ENCODE measurements at places on chromosomes 6 and 20.

DNA sequence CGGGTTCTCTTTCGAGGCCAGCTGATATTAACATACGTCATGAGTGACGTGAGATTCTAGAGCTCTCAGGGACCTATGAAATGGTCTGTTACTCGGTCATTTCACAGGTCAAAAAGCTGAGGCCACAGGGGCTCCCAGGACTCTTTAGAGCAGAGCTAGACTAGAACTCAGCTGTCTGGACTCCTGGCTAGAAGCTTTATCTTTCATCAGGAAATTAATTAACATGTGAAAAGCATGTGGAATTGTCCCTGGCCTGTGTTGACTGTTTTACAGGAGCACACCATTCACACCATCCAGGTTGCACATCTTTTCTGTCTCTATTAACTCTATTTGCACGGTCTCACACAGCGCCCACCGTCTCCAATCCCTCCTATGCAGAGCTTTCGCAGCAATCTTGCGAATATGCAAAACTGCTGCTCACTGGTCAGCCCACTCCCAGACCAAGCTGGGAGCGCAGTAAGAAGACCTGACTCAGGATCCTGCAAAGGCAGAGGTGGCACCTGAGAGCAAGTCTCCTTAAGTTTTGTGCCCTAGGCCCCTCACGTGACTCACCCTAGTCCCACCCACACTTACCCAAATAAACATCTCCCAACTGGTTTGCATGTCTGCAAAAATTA, 522.5 kb downstream of the CD83 start:
- DNase-seq = no peak

DNA sequence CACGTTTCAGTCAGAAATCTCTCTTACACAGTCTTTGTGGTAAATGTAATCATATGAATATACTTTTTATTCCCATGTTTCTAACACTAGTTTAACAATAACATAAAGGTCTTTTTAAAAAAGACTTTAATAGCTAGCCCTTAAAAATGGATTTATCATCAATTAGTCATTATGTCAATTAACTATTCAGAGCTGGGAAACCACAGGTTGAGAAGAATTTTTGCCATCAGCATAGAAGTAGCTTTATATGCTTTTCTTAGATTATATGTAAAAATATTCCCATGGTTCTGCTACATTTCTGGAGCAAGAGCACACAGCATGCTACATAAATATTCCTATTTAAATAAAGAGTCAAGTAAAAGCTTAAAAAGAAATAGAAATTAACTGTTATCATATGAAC, 35.5 kb downstream of the ASCC3 start:
- DNase-seq = no peak

DNA sequence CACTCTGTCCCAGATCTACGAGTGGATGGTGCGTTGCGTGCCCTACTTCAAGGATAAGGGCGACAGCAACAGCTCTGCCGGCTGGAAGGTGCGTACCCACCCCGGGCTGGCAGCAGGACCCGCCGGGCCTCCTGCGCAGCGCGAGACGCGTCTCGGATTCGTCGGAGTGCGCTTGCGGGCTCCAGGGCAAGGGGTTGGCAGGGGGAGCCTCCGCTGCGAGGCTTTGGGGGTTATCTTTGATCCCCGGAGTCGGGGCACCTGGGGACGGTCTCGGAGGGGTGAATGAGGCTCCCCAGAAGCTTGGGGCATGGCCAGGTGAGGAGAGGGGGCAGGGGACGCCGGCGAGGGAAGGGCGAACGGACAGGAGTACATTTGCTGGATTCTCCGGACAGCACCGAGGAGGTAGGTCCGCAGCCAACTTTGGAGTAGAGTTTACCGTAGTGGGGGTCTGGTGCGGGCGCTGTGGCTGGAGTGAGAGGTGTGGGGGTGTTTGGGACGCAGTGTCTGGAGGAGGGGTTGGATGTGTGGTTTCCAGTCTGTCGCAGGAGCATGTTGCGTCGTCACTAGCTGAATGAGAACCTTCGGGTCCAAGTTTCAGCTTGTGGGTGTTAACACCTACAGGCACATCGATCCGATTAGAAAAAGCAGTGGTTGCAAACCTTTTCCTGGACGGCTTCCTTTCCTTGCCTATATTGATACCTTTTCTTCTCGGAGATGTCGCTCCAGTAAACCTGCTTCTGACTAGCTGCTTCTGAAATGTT, 1.2 kb downstream of the FOXO3 start:
- DNase-seq = peak; percentile 63

- no peak for DNase-seq
These were observed 7.1 kb downstream of the PEX6 start for GRCh38 chr6:42971746-42972327.

GRCh38 chr6:14883921-14884320, 361.9 kb upstream of the JARID2 start:
- peak; percentile 53 for DNase-seq

GRCh38 chr6:23630726-23631635, 495.0 kb upstream of the NRSN1 start:
- DNase-seq = no peak

- peak; percentile 68 for DNase-seq
These were observed 15.6 kb upstream of the NOL4L start for GRCh38 chr20:32600681-32601237.

GRCh38 chr20:19868441-19868840, 110.4 kb downstream of the RIN2 start:
- no peak for DNase-seq

- DNase-seq = no peak
These were observed 14.0 kb upstream of the TAB2 start for GRCh38 chr6:149303468-149303867.

- no peak for DNase-seq
These were observed 175.7 kb upstream of the SULF2 start for GRCh38 chr20:47960769-47961541.

DNA sequence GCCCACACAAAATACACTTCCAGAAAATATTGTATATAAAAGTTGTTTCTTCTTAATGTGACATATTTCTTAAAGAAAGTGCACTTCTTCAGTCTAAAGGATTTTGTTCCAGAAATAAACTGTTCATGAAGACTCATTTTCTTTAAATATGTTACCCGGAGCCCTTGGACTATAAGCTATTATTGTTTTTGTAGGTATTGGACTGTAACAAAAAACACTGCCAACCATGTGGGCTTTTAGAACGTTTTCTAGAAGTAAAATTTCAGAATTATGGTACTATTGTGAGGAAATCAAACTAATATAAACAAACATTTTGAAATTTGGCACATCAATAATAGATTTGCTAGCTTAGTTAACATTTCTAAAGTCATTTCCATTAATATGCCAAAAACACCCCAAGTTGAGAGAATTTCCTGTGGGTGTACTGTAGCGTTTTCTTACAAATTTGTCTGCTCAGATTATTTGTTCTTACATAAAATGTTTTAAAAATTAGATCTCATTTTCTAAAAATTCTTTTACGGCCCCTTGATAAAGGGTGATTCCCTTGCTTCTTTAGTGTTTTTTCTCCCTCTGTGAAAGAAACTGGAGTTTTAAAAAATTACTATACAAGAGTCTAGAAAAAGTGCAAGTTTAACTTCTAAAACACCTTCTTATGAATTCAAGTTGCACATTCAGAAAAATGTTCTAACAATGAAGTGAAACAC, 3.4 kb downstream of the NKX2-4 start:
- no peak for DNase-seq

DNA sequence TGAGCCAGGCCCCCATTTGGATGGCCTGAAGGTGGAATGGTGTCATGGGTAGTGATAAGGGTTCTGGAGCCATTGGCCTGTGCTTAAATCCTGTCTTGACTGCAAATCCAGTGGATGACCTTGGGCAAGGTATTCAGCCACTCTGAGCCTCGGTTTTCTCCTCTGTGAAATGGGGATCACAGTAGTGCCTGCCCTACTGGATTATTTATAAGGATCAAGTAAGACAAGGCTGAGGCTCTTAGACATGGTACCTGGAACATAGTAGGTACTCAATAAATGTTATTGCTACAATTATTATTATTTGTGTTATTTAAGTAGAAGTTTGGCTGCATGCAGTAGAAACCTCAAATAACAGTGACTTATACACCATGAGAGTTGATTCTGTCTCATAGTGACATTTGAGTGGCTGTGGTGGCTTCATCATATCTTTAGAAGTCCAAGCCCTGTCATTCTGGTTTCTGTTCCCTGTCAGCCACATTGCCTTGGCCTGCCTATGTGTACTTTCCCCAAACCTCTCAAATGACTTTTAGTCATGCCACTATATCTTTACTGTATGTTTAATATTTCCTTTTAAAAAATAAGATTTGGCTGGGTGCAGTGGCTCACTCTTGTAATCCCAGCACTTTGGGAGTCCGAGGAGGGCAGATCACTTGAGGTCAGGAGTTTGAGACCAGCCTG, 37.6 kb upstream of the CHMP4B start:
- DNase-seq = no peak

DNA sequence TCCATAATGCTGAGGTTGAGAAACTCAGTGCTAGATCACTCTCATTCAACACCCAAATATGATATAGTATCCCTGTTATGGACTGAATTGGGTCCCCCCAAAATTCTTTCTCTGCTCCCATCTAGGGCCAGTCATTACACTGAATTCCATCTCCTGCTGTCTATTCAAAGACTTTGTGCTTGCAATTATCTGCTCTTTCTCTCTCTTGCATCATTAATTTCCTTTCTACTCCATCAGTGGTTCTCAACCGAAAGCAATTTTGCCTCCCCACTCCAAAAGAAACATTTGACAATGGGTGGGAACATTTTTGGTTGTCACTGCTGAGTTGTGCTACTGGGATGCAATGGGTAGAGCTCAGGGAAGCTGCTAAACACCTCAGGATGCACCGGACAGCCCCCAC, 271.5 kb upstream of the CDYL start:
- DNase-seq = no peak

- DNase-seq = no peak
These were observed 22.5 kb upstream of the MMS22L start for GRCh38 chr6:97305414-97306066.

- no peak for DNase-seq
These were observed 41.6 kb upstream of the CD93 start for GRCh38 chr20:23127506-23128279.

DNA sequence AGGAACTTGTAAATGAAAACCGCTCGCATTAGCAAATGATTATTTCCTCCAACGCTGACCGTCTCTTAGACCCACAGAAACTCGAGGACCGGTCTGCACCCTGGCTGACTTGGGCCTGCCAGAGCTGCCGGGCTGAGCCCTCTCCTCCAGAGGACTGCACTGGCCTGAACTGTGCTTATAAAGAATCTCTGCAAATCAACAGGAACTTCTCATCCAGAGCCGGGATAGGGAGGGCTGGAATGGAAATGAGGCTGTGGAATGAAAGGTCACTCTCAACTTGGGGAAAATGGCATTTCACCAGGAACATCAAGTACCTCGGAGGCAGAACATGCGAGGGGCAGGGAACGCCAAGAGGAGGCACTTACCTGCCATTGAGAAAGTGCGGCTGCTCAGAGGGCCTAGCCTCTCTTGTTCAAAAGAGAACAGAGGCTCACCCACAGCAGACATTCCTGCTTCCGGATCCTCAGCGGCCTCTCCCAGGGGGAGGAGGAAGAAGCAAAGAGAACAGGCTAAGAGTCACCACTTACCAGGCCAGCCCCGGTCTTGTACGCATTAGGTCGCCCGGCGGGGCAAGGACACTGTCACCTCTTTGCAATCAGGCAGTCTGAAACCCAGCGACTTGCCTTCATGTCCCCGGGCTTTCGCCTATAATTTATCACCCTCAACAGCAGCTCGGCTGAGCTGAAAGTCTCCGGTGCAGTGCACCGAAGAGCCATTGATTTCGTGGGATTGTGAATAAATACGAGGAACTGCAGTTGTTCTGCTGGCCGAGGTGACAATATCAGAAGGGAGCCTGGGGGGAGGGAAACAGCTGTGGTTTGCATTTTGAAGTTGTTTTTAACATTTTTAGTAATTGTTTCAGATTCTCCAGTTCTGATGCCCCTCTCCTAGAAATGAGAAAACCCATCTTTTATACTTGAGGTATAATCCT, 37.6 kb downstream of the ZMYND8 start:
- peak; percentile 87 for DNase-seq

DNA sequence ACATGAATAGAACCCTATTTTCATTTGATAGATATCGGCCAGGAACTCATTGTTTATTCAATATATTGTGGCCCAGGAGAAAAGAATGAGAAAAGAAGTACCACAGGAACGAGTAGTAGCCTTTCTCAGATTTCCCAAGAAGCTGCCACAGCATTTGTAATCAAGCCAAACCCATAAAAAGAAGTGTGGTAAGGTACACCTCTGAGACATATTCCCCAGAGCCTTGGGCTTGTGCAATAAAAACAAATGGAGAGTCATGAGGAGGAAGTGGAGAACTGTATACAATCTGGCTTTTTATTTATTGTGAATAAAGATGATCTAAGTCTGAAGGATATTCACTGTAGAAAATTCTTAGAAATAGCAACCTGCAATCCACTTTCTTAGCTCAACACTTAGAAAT, 36.7 kb downstream of the KIF6 start:
- peak; percentile 86 for DNase-seq

DNA sequence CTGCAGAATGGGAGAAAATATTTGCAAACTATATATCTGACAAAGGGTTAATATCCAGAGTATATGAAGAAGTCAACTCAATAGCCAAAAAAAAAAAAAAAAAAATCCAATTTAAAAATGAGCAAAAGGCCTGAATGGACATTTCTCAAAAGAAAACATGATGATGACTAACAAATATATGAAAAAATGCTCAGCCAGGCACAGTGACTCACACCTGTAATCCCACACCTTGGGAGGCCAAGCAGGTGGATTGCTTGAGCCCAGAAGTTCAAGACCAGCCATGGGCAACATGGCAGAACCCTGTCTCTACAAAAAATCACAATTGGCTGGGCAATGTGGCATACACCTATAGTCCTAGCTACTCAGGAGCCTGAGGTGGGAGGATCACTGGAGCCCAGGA, 2.1 kb upstream of the ECHDC1 start:
- no peak for DNase-seq

- DNase-seq = no peak
These were observed 129.8 kb downstream of the VEGFA start for GRCh38 chr6:43899830-43900229.

DNA sequence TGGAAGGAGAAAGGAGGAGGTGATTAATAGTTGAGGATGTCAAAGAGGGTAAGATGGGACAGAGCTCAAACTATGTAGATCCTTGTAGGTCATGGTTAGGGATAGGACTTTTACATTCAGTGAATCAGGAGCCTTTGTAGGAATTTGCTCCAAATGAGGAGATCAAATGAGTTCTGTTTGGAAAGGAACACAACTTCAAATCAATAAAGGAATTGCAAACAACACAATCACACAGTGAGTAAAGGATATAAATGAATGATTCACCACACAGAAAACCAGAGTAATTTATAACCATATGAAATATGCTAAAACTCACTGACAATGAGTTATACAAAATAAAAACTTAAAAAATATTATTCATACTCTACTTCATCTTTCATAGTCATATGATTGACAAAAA, 480.8 kb upstream of the EPHA7 start:
- no peak for DNase-seq
